Sigmoid colon (tissue), 7 donors: ENCODE measurements at places on chromosomes 1 and 21. TPM values are rescaled to one million over a fixed set of nuclear protein-coding genes. Genes with fewer than 3 reads are reported as not detected.

DNA sequence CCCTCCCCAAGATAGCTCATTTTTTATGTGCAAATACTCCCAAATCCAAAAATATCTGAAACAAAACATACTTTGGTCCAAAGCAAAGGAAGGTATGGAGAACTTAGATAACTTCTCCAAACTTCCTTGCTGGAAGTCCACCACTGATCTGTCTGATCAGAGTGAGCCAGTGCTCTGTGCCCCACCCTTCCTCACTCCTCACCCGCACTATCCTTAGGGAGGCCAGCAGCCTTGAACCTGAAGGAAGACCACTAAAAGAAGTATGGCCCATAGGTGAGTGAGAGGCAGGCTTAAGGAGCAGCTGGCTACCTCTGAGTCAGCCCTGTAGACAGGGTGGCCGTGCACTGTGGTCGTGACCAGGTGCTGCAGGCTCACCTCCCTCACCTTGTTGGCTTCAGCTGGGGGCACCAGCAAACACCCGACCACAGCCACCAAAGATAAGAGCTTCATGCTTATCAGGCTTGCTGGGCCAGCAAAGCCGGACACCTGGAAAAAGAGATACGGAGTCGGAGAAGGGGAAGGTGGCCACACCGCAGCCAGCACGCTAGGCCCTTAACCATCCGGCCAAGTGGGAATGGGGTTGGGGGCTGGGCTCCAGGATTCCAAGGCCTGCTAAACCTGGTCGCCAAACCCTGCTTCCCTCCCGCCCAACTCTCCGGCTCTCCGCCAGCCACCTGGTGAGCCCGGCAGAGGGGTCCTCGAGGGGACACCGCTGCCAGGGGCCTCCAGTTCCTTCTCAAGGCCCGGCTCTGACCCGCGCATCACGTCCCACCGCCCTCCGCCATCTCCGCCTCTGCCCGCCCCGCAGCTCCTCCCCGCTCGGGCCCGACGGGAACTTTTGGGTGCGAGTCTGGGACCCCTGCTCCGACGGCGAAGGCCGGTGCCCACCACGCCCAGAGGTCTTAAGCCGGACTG is 543 bp downstream of the TMEM9 start:
- no peak for DNase-seq
- no peaks in the 10 kb centered on the region for H3K27me3 ChIP-seq
- H3K4me1 ChIP-seq: peaks cover 8% of the 10 kb centered on the region
- peak overlapping the region; percentile 65 for H3K4me3 ChIP-seq
- H3K36me3 ChIP-seq: peaks cover 6% of the 10 kb centered on the region

GRCh38 chr1:211260141-211261107 is 1.3 kb downstream of the RCOR3 start:
- DNase-seq: peak; percentile 93
- peak overlapping the region; percentile 99 for H3K27ac ChIP-seq
- H3K36me3 ChIP-seq: no peaks in the 10 kb centered on the region
- H3K4me1 ChIP-seq: peaks cover 38% of the 10 kb centered on the region

GRCh38 chr1:158283965-158284364 is 5.8 kb upstream of the CD1C start:
- H3K4me1 ChIP-seq: no peaks in the 10 kb centered on the region
- no peaks in the 10 kb centered on the region for H3K36me3 ChIP-seq
- no peak overlapping the region for H3K4me3 ChIP-seq
- DNase-seq: no peak

- H3K4me3 ChIP-seq: no peak overlapping the region
- peak overlapping the region; percentile 59 for H3K27ac ChIP-seq
- DNase-seq: no peak
- H3K36me3 ChIP-seq: no peaks in the 10 kb centered on the region
- H3K4me1 ChIP-seq: no peaks in the 10 kb centered on the region
Observed at GRCh38 chr1:89260042-89260441, 12.6 kb downstream of the GBP5 start.

GRCh38 chr21:42063571-42064521 is 7.3 kb upstream of the UMODL1 start:
- H3K36me3 ChIP-seq: no peaks in the 10 kb centered on the region
- H3K4me3 ChIP-seq: no peak overlapping the region
- no peak overlapping the region for H3K27ac ChIP-seq
- H3K27me3 ChIP-seq: peaks cover 9% of the 10 kb centered on the region

DNA sequence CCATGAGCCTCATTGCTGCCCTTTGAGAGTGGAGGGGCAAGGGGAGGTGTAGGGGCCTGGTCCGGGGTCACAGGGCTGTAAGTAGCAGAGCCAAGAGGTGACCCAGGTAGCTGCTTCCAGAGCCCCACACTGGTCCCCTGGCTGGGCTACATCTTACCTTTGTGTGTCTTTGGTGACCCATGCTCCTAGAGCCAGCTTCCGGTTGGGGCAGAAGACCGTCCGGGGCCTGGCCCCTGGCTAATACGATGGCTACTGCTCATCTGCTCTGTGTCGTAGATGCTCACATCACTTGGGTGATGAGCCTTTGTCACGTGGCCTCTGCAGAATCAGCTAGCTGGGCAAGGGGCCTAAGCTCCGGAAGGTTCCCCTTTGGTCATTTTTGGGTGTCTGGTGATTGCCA is 20.6 kb downstream of the ABCG1 start:
- H3K36me3 ChIP-seq: no peaks in the 10 kb centered on the region
- H3K4me1 ChIP-seq: no peaks in the 10 kb centered on the region
- DNase-seq: no peak

- no peaks in the 10 kb centered on the region for H3K4me1 ChIP-seq
- H3K27me3 ChIP-seq: no peaks in the 10 kb centered on the region
- no peak overlapping the region for H3K27ac ChIP-seq
Observed at GRCh38 chr21:42566524-42567213, 53.0 kb downstream of the SLC37A1 start.

DNA sequence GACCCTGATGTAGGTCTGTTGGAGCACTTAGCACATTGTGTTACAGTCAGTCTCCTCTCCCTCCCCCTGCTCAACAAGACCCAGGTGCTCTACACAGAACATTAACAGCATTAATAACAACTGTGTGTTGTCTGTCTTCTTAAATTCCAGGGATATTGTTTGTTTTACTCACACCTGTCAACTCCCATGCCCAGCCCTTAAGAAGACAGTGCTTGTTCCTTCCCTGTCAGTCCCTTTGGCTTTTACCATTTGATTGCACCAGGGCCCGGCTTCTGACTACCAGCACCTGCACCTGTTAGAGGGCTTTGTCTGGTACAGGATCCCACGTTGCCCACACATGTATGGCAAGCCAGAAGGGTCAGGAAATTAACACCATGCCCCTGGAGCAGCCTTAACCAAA is 11.7 kb downstream of the RIMKLA start:
- no peak for DNase-seq
- no peak overlapping the region for H3K4me3 ChIP-seq
- no peaks in the 10 kb centered on the region for H3K4me1 ChIP-seq
- H3K27ac ChIP-seq: no peak overlapping the region
- H3K36me3 ChIP-seq: no peaks in the 10 kb centered on the region

- H3K4me3 ChIP-seq: no peak overlapping the region
- H3K27ac ChIP-seq: no peak overlapping the region
- no peaks in the 10 kb centered on the region for H3K27me3 ChIP-seq
- no peak for DNase-seq
Observed at GRCh38 chr1:193553564-193553963, 367.2 kb upstream of the B3GALT2 start.

FCMR gene
- total RNA-seq: not detected

RNU1-3 gene
- total RNA-seq: under 0.01 TPM

SPRR2G gene
- not detected for total RNA-seq

UBASH3A gene
- not detected for total RNA-seq
